ENCODE measurements at places on chromosomes 12 and 14. TPM values are rescaled to one million over a fixed set of nuclear protein-coding genes. Genes with fewer than 3 reads are reported as not detected.

ARG2 gene
- total RNA-seq: 3.7 TPM

PLEKHG7 gene
- total RNA-seq: not detected

BMP4 gene
- total RNA-seq: 73.5 TPM

PRICKLE1 gene
- 0.91 TPM for total RNA-seq

GLI1 gene
- total RNA-seq: 0.26 TPM

KIF26A gene
- total RNA-seq: 0.78 TPM

ART4 gene
- 0.11 TPM for total RNA-seq

RAD9B gene
- 1.4 TPM for total RNA-seq

AICDA gene
- total RNA-seq: not detected

PPFIA2 gene
- total RNA-seq: not detected

PROX2 gene
- total RNA-seq: not detected

APOF gene
- not detected for total RNA-seq

RDH5 gene
- total RNA-seq: 60.9 TPM

All from articular chondrocyte of knee joint (primary cell).